Thoracic aorta (tissue), 2 donors: ENCODE measurements at places on chromosomes 16 and 17.

GRCh38 chr17:38739305-38739704, 8.8 kb downstream of the PCGF2 start:
- no peak for DNase-seq
- H3K36me3 ChIP-seq, result peaks cover 39% of the 10 kb centered on the region
- H3K27ac ChIP-seq, result no peak overlapping the region

- H3K36me3 ChIP-seq, result no peaks in the 10 kb centered on the region
These were observed 123.4 kb downstream of the PRKCB start for GRCh38 chr16:23959072-23959751.

DNA sequence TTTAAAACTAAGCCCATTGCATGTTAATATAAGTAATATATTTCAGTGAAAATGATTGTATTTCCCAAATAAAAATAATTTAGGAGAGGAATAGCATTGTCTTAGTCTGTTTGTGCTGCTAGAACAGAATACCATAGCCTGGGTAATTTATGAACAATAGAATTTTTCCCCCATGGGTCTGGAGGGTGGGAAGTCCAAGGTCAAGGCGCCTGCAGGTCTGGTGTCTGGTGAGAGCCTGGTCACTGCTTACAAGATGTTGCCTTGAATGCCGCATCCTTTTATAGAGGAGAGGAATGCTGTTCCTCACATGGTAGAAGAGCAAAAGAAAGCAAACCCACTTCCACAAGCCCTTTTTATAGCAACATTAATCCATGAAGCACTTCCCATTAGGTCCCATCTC, 161.3 kb upstream of the ZFHX3 start:
- H3K36me3 ChIP-seq, result no peaks in the 10 kb centered on the region
- no peaks in the 10 kb centered on the region for H3K27me3 ChIP-seq
- H3K4me1 ChIP-seq, result no peaks in the 10 kb centered on the region
- H3K27ac ChIP-seq, result no peak overlapping the region
- no peak overlapping the region for H3K4me3 ChIP-seq
- no peak for DNase-seq

- no peak overlapping the region for H3K27ac ChIP-seq
- H3K27me3 ChIP-seq, result no peaks in the 10 kb centered on the region
- no peak overlapping the region for H3K4me3 ChIP-seq
- no peaks in the 10 kb centered on the region for H3K36me3 ChIP-seq
- peaks cover 20% of the 10 kb centered on the region for H3K4me1 ChIP-seq
These were observed 112.5 kb downstream of the MSI2 start for GRCh38 chr17:57368637-57369336.

DNA sequence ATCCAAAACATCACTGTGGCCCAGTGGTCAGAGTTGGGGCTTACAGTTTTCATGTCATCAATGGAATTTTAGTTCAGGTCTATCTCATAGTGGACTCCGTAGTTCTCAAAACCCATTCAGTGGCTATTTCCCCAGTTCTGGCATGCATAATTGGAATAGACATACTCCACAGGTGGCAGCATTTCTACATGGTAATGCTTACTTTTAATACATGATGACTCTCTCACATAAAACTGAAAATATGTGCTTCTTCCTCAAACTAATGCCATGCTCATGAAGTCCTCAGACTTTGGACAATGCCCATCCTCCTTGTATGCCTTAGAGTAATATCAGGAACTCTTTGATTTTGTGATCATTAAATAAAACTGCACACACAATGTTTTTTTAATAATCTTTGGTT, 857.4 kb upstream of the GOT2 start:
- no peak overlapping the region for H3K4me3 ChIP-seq
- DNase-seq, result no peak
- H3K36me3 ChIP-seq, result no peaks in the 10 kb centered on the region
- H3K4me1 ChIP-seq, result no peaks in the 10 kb centered on the region
- no peak overlapping the region for H3K27ac ChIP-seq

- peaks cover 71% of the 10 kb centered on the region for H3K4me1 ChIP-seq
- H3K27ac ChIP-seq, result peak overlapping the region; percentile 64
- no peaks in the 10 kb centered on the region for H3K27me3 ChIP-seq
- no peak for DNase-seq
These were observed 10.2 kb downstream of the LASP1 start for GRCh38 chr17:38879878-38880665.

- DNase-seq, result no peak
- H3K36me3 ChIP-seq, result no peaks in the 10 kb centered on the region
- no peaks in the 10 kb centered on the region for H3K4me1 ChIP-seq
- no peak overlapping the region for H3K4me3 ChIP-seq
- no peaks in the 10 kb centered on the region for H3K27me3 ChIP-seq
These were observed 209.2 kb downstream of the RPTOR start for GRCh38 chr17:80753685-80754345.

DNA sequence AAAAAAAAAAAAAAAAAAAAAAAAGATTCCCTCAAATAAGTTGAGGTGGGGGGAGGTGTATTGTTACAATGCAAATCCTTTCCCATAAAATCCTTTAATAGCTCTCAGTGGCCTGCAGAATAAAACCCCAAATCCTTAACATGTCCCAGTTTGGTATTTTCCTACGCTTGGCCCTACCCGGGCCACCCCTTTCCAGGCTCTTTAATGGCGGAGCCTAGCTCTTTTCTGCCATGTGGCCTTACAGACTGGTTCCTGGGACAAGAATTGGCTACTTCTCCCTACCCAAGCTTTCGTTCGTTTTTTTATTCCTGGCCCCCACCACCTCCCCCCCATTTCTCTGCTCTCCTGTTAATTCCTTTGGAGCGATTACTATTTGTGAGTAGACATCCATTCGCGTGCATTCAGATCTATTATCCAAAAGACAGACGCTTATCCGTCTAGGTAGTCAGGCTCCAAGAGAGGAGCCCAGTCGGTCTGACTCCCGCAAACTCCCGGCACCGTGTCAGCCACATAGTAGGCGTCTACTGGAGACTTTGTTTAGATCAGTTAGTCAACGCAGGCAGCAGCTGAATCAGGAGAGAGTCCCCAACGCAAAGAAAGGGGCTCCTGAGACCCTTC, 813 bp upstream of the THAP11 start:
- no peaks in the 10 kb centered on the region for H3K27me3 ChIP-seq
- peaks cover 34% of the 10 kb centered on the region for H3K4me1 ChIP-seq
- peak overlapping the region; percentile 90 for H3K4me3 ChIP-seq

- no peaks in the 10 kb centered on the region for H3K4me1 ChIP-seq
- DNase-seq, result no peak
- H3K27me3 ChIP-seq, result no peaks in the 10 kb centered on the region
- H3K27ac ChIP-seq, result no peak overlapping the region
These were observed 17.2 kb upstream of the NUDT16L1 start for GRCh38 chr16:4675864-4676786.

- DNase-seq, result no peak
- no peak overlapping the region for H3K4me3 ChIP-seq
- no peak overlapping the region for H3K27ac ChIP-seq
- H3K36me3 ChIP-seq, result no peaks in the 10 kb centered on the region
- no peaks in the 10 kb centered on the region for H3K4me1 ChIP-seq
These were observed 102.3 kb downstream of the KCNJ2 start for GRCh38 chr17:70271672-70272071.

GRCh38 chr17:33202021-33202420, 91.1 kb downstream of the ASIC2 start:
- no peak overlapping the region for H3K4me3 ChIP-seq
- DNase-seq, result no peak
- no peaks in the 10 kb centered on the region for H3K36me3 ChIP-seq

DNA sequence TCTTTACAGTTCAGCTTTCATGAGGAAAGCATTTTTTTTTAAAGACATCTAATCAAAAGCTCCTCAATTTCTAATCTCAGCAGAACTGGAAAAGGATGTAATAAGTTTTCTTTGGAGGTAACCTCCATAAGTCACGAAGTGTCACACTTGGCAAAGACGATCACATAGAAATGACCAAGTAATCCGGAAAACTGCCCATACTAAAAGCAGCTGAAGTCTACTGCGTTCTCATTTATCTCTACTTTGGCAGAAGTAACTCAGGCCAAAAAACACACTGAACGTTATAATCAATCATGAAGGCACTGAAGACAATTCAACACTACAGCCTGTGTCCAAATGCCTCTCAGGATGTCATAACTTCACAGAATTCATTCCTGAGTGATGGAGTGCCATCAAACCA, 39.8 kb downstream of the ERN1 start:
- DNase-seq, result no peak
- H3K27ac ChIP-seq, result no peak overlapping the region
- peaks cover 9% of the 10 kb centered on the region for H3K4me1 ChIP-seq
- no peaks in the 10 kb centered on the region for H3K27me3 ChIP-seq
- H3K36me3 ChIP-seq, result no peaks in the 10 kb centered on the region
- H3K4me3 ChIP-seq, result no peak overlapping the region

DNA sequence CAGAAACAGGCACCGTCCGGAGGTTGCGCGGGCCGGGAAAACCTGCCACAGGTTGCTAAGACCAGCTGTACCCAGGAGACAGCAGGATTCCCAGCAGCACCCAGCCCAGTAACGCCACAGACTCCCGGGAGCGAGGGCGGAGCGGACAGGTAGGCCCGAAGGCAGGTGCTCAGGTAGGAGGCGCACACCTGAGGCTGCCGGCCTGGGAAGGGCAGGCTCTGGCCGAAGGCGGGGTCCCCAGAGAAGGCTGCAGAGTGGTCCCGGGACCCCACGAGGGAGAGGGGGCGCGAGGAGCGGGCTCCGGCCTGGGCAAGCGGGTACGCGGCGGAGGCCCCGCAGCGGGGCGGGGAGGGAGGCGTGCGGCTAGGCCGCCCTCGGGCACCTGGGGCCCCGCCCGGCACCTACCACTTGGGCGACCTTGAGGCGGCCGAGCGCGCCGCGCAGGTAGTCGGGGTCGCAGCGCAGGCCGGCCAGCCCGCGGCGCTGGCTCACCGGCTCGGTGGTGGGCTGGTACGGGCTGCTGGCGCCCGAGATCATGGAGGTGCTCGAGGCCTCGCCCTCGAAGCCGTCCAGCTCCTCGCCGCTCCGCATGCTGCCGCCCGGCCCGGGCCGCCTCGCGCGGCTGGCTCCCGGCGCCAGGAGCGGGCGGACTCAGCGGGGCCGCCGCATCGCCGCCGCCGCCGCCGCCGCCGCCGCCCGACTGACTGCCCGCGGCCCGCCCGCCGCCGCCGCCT, 441 bp downstream of the CMTM4 start:
- H3K4me3 ChIP-seq, result peak overlapping the region; percentile 88
- DNase-seq, result no peak
- H3K27ac ChIP-seq, result no peak overlapping the region
- no peaks in the 10 kb centered on the region for H3K27me3 ChIP-seq

DNA sequence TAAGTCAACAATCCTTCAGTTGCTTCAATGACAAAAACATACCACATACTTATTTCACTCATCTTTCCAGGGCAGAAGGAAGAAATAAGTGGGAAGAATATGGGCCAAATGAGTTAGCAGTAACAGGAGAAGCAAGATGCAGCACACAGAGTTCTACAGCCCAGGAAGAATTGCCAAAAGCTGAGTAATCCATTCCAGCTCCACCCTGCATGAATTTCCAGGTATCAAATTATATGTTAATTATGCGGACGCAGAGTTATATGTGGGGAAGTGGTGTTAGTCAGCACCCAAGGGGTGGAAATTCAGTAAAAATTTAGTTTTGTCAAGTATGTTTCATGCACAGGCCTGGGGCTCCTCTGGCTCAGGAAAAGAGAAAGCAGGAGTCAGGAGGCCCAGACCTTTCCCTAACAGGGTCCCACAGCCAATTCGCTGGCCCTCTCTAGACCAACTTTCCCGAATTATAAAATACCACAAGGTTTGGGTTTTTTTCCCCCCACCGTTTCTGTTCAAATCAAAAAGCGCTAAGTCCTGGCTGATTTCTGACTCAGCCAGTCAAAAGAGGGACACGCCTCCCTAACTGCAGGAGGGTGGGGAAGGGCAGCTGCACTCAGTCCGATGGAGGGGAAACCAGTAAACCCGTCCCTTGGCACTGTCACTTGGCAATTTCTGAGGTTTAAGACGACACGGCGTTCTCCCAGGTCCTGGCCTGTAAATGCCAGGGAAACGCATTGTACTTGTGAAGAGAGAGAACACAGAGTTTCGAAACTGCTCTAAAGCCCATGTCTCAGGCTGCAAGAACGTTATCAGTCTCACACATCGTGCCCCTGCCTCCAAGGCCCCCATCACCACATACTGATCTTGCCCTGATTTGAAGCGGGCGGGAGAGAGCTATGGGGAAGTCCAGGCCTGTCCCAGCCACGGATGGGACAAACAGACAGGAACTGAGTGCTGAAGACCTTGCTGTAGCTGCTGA, 58.1 kb downstream of the ZFHX3 start:
- no peaks in the 10 kb centered on the region for H3K36me3 ChIP-seq
- peak overlapping the region; percentile 51 for H3K4me3 ChIP-seq
- H3K27ac ChIP-seq, result peak overlapping the region; percentile 83
- H3K27me3 ChIP-seq, result no peaks in the 10 kb centered on the region
- peak; percentile 73 for DNase-seq

GRCh38 chr17:40472733-40473452, 28.5 kb downstream of the TNS4 start:
- DNase-seq, result no peak
- H3K4me3 ChIP-seq, result no peak overlapping the region
- H3K36me3 ChIP-seq, result no peaks in the 10 kb centered on the region
- H3K27me3 ChIP-seq, result no peaks in the 10 kb centered on the region
- peaks cover 28% of the 10 kb centered on the region for H3K4me1 ChIP-seq
- no peak overlapping the region for H3K27ac ChIP-seq

DNA sequence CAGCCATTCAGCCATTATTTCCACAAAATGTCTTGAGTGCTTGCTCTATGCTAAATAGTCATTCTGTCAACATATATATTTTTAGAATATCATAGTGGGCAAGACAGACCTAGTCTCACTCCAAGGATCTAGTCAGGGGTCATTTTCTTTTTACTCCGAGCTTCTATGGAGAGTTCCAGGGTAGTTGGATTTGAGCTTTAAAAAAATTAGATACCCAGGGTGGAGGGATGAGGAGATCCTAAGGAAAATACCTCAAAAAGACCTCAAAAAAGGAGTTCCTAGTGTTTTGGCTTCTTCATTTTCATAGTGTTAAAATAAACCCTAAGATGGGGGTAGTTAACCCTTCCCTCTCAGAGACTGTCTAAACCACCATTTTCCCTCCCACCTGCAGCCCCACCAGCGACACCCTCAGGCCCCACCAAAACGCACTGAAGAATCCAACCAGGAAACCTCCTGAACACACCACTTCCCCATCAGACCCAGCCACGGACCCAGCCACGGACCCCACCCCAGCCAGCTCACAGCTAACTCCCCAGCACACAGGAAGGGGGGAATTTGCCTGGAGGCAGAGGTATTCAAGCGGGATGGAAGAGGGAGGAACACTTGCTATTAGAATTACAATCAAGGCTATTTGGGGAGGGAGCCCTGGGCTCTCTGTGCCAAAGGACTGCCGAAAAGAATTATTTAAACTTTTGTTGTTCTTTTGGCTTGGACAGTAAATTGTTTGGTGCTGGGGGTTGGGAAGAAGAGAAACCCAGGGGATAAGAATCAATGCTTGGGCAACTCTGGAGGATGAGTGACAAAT, 2.2 kb downstream of the ETV4 start:
- no peak overlapping the region for H3K27ac ChIP-seq
- H3K27me3 ChIP-seq, result no peaks in the 10 kb centered on the region
- no peaks in the 10 kb centered on the region for H3K36me3 ChIP-seq
- H3K4me3 ChIP-seq, result no peak overlapping the region
- peaks cover 23% of the 10 kb centered on the region for H3K4me1 ChIP-seq

DNA sequence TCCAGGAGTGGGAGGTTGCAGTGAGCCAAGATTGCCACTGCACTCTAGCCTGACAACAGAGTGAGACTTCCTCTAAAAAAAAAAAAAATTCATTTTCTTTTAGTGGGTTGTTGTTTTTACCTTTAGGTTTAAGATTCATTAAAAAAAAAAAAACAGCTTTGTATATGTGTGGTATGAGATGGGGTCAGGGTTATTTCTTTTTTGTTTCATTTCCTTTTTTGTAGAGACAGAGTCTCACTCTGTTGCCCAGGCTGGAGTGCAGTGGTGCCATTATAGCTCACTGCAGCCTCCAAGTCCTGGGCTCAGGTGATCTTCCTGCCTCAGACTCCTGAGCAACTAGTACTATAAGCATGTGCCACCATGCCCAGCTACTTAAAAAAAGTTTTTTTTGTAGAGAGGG, 47.0 kb downstream of the BCAS3 start:
- no peak for DNase-seq
- H3K4me1 ChIP-seq, result no peaks in the 10 kb centered on the region
- H3K27me3 ChIP-seq, result no peaks in the 10 kb centered on the region
- H3K27ac ChIP-seq, result no peak overlapping the region
- no peak overlapping the region for H3K4me3 ChIP-seq
